Inflammatory macrophage treated with lipopolysaccharide for 4 hours (primary cell): ENCODE measurements at places on chromosomes 3 and 15.

DNA sequence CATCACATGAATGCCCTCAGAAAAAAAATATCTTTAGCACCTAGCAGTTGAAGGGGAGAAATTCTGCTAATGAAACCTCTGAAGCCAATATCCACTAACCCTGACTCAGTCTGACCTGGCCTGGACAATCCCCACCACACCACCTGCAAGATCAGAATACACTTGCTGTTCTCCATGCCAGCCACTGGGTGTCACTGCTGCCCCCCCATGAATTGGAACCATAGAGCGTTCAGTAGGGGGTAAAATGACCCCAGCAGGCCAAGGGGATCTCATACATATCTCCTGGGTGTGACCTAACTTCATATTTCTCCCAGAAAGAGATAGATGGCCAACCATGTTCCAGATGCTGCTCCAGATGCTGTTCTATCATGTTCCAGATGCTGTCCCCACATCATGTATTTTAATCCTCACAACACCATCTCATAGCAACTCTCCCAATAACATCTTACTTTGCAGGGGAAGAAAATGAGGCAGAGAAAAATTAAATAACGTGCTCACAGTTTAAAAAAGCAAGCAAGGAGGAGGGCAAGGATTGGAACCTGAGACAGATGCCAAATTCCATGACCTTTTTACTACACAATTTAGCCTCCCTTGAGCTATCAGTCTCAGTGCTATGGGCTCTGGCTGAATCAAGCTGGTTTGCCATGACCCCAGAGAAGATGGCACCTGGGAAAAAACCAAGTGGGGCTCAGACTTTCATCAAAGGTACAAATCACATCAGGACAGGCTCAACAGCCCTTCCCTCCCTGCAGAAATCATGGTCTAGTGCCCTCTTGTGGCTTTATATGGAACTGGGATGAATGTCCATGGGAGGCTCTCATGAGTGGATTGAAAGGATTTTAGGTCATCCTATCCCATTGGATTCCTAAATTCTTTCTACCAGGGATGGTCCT, 12.4 kb downstream of the NTRK3 start:
- peak; percentile 26 for DNase-seq

- DNase-seq: no peak
Measured at GRCh38 chr3:108673988-108674661, 83.1 kb downstream of the RETNLB start.

- no peak for DNase-seq
Measured at GRCh38 chr15:71591057-71591456, 219.3 kb upstream of the NR2E3 start.

DNA sequence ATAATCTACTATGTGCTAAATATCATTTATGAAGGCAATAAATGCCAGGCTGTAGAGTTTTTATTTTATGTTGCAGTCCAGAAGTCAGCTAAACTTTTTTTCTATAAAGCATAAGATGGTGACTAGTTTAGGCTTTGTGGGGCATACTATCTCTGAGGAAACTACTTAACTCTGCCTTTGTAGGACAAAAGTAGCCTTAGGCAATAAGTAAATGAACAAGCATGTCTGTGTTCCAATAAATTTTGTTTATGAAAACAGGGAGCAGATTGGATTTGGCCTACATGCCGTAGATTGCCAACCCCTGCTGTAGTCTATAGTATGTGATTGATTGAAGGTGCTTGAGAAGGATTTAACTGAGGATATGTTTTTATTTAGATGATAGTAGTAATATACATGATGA, 502.5 kb upstream of the NAALADL2 start:
- no peak for DNase-seq

GRCh38 chr15:76190070-76190564, 121.2 kb downstream of the ETFA start:
- peak; percentile 7 for DNase-seq

DNA sequence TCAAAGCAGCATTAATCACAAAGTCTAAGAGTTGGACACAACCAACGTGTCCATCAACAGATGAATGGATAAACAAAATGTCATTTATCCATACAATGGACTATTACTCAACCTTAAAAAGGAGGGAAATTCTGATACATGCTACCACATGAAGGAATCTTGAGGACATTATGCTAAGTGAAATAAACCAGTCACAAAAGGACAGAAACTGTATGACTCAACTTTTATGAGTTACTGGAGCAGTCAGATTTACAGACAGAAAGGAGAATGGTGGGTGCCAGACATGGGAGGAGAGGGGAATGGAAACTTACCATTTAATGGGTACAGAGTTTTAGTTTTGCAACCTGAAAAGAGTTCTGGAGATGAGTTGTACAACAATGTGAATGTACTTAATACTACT, 43.0 kb upstream of the SEC13 start:
- no peak for DNase-seq

DNA sequence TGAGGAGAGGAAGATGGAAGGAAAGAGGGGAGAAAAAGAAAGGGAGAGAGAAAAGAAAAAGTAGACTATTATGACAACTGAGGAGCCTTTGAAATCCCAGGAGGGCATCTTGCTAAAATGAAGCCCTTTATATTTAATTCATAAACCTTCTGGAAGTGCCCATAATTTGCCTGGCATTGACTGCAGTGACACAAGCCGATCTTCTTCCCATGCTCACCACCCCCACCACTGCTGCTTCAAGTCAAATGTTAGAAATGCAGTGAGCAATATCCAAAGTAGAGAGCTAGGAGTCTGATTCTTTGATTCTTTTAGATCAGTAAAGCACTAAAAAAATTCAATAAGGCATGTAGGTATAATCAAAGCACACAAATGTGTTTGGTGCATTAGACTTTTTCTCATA, 138.7 kb upstream of the SNTN start:
- no peak for DNase-seq

GRCh38 chr3:97131476-97131875, 317.1 kb downstream of the EPHA6 start:
- no peak for DNase-seq

- no peak for DNase-seq
Measured at GRCh38 chr3:164537485-164537884, 540.8 kb downstream of the SI start.

- DNase-seq: no peak
Measured at GRCh38 chr3:82081351-82081750, 319.9 kb upstream of the GBE1 start.

DNA sequence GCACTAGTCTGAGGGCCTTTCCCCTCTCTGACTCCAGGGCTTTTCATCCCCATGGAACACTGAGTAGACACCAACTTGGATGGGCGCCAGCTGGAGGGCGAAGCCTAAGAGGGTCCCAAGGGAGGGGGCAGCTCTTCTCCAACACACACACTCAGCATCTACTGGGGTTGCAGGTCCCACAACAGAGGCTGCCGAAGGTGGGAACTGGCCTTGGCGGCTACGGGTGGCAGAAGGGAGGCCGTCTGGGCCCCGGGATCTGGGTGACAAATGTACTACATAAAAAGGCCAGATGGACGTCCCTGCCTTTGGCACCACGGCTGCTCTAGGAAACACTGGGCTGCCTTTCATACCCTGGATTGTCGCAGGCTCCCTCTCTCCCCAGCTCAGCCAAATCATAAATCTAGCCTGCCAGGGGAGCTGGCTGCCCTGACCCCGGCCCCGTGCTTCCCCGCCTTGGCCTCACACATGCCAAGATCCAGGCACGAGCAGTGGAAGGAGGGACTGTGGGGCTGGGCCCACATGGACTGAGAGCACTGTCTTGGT, 31.5 kb downstream of the SEMA5B start:
- DNase-seq: no peak

DNA sequence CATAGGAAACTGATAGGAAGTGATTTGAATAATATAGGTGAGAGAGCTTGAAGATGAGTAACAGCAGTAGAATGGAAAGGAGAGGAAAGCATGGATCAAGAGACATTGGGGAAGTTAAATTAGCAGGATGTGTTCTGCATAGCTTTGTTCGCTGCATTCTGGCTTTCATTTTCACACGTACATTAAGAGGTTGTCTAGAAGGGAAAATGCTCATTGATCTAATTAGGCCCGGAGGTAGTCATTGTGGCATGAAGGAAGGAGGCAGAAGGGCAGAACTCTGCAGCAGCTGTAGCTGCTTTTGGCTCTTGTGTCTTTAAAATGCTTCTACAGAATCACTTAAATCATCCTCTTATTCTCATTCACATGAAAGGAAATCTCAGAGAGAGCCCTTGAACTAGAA, 40.3 kb downstream of the KCNAB1 start:
- DNase-seq: peak; percentile 30

GRCh38 chr15:76791511-76791910, 113.6 kb downstream of the SCAPER start:
- DNase-seq: no peak
